Central memory CD8-positive, alpha-beta T cell (primary cell): ENCODE measurements at places on chromosomes 12 and 14.

DNA sequence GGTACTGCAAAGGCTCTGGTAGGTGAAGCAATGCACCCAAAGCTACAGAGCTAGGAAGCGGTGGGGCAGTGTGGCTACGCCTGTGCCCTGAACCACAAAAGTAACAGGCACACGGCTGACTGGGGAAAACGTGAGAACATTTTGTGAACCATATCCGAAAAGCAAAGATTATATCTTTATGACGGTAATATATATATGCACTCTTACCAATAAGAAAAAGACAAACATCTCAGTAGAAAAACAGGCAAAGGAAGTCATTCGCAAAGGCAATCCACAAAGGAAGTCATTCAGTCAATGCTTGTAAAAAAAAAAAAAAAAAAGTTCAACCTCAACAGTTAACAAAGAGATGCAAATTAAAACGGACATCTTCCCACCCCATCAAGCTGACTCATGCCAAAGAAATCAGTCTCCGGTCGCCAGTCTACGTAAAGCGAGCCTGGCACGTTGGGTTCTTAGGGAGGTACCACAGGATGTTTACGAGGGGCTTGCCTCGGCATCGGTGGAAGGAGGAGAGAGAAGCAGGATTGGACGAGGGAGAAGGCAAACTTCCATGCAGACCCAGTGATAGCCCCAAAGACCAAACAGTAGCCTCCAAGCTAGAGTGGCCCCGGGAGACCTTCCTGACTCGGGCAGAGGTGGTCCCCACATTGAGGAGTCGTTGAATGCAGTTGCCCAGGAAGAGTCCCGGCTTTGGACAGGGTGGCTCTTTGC is 39.4 kb upstream of the PPP2R5C start:
- peak; percentile 66 for DNase-seq

DNA sequence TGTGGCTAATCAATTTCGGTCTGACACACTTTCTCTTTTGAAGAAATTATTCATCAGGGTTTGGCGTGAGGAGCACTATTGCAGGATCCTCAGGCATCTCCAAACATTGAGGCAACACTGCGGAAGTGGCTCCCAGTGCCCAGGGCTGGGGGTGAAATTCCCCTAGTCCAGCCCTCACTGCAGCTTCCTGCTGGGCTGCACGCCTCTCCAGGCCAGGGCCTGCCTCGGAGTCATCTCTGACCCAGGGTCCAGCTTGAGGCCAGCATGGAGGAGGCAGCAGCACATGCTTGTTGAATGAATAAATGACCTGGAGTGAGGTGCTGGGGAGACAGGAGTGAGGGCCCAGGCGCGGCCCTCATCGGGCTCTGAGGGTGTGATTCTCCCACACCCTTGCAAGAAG is 36.0 kb upstream of the TDRD9 start:
- no peak for DNase-seq

- no peak for DNase-seq
These were observed 1.2 kb downstream of the PTPRQ start for GRCh38 chr12:80445083-80445793.

DNA sequence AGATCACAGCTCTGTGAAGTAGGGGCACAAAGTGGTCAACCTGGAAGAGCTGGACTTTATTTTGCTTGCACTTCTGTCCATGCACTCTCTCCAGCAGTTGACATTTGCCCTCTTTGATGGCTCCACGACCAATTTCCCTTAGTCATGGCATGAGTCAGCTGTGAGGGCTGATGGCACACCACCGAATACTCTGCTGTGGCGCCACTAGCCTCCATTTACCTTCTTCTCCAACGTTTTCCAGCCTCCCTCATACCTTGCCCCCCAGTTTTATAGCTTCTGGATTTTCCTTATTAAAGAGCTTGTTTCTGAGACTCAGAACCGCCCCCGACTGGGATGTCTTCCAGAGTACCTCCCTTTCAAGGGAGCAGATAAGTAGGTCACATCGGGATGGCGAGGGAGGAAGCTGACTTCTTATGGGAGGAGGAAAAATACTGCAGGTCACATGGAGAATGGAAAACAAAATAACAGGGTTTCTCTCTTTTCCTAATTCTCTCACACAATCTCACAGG is 17.6 kb downstream of the NINJ2 start:
- DNase-seq = no peak

DNA sequence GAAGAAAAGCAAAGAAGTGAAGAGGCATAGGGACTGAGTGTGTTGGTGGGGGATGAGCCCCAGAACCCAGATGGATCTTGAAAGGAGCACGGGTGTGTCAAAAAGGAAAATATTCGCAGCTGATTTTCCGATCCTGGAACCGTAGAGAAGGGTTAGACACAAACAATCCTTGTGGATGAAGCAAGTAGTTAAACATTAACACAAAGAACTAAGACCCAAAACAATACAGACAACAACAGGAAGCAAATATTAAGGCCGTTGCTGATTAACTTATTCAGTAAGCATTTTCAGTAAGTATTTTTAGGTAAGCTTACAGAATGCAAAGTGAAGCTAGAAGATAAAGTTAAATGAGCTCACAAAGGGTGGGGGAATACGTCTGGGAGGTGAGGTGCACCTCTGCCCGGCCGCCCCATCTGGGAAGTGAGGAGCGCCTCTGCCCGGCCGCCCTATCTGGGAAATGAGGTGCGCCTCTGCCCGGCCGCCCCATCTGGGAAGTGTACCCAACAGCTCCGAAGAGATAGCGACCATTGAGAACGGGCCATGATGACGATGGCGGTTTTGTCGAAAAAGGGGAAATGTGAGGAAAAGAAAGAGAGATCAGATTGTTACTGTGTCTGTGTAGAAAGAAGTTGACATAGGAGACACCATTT is 62.8 kb upstream of the PRB2 start:
- no peak for DNase-seq

- no peak for DNase-seq
These were observed 88.8 kb upstream of the ATP2B1 start for GRCh38 chr12:89797436-89797835.

GRCh38 chr14:61582815-61583214 is 112.5 kb upstream of the HIF1A start:
- DNase-seq = no peak

DNA sequence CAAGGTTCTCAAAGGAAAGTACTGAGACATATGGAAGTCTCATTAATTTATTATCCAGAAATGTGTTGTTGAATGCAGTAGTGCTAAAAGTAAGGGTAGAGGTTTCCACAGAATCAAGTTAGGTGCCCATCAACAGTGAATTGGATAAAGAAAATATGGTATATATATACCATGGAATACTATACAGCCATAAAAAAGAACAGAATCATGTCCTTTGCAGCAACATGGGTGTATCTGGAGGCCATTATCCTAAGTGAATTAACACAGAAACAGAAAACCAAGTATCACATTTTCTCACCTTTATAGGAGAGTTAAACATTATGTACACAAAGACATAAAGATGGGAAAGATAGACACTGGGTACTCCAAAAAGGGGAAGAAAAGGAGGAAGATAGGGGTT is 149.9 kb upstream of the RASSF8 start:
- DNase-seq = no peak

GRCh38 chr12:53098354-53098981 is 1.0 kb downstream of the IGFBP6 start:
- DNase-seq = no peak

- no peak for DNase-seq
These were observed 8.8 kb downstream of the IKBIP start for GRCh38 chr12:98635657-98636323.
